ENCODE measurements at places on chromosomes 4 and X.

- no peak for DNase-seq
Observed at GRCh38 chr4:80311130-80311529, 24.4 kb upstream of the CFAP299 start.

- DNase-seq, result no peak
Observed at GRCh38 chr4:68319040-68319439, 30.9 kb downstream of the YTHDC1 start.

- no peak for DNase-seq
Observed at GRCh38 chrX:101117701-101118100, 19.7 kb downstream of the CENPI start.

DNA sequence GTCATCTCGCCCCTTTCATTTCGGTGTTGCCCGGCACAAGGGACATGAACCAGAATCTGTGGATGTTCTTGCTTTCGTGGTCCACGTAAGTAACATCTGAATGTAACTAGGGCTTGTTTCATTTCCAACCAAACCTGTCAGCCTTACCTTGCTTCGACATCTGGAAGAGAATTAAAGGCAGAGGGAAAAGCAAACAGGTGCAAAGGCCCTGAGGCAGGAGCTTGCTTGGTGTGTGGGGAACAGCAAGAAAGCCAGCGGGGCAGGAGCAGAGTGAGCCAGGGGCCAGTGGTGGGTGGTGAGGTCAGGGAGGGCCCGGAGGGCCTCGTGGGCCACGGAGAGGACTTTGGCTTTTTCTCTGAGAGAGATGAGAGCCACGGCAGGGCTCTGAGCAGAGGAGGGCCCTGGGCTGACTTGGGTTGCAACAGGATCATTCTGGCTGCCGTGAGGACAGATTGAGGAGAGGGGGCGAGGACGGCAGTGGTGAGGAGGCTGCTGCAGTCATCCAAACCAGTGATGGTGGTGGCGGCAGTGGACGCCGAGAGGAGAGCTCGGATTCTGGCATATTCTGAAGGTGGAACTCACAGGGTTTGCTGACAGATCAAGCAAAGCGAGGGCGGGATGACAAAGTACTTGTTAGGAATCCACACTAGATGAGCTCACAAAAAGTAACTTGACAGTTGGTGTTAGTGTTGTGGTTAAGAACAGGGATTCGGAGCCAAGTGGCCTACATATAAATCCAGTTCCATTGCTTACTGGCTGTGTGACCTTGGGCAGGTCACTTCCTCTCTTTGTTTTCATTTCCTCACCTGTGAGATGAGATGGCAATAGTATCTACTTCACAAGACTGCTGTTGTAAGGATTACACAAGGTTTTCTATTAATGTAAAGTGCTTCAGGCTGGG lies 6.8 kb upstream of the WDR13 start:
- DNase-seq, result no peak

GRCh38 chr4:10087152-10087791 lies 29.3 kb downstream of the WDR1 start:
- DNase-seq, result no peak

GRCh38 chr4:99859618-99860017 lies 34.6 kb downstream of the LAMTOR3 start:
- DNase-seq, result no peak

DNA sequence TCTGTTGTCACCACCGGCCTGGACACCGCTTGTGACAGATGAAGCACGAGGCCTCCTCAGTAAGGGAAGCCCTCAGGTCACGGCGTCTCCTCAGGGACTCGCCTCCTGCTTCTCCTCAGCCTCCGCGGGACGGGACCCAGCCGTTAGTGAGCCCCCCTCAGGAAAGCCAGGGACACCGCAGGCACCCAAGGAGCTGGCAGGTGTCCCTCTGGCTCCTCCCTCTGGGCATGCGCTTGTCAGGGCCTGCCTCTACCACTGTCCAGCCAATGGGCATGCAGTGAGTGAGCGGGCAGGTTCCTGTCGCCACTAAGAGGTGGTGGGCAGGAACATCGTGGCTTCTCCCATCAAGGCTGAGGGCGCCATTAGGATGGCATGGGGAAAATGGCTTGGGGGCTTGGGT lies 23.5 kb upstream of the CT55 start:
- DNase-seq, result no peak

GRCh38 chr4:114519368-114519767 lies 79.2 kb upstream of the UGT8 start:
- DNase-seq, result no peak

- DNase-seq, result peak; percentile 61
Observed at GRCh38 chr4:120156120-120156718, 89.6 kb upstream of the MAD2L1 start.

DNA sequence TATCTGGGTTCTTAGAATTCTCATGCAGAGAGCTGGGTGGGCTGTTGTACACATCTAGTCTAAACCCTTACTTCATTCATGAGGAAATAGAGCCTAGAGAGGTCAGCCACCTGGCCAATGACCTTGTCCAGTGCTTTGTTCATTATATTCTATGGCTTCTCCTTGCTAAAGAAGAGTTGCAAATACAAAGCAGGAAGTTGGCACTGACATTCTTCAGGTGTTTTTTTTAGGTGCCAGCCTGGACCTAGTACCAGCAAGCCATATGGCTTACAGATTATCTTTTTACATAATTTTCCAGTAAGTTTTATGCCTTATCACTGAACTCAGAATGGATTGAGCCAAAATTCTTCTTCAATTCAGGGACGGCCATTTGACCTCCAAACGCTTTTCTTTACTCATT lies 54.7 kb upstream of the PGM2 start:
- DNase-seq, result no peak

Measured in fibroblast of skin of back (primary cell).